ENCODE measurements at places on chromosomes 6 and 20.

DNA sequence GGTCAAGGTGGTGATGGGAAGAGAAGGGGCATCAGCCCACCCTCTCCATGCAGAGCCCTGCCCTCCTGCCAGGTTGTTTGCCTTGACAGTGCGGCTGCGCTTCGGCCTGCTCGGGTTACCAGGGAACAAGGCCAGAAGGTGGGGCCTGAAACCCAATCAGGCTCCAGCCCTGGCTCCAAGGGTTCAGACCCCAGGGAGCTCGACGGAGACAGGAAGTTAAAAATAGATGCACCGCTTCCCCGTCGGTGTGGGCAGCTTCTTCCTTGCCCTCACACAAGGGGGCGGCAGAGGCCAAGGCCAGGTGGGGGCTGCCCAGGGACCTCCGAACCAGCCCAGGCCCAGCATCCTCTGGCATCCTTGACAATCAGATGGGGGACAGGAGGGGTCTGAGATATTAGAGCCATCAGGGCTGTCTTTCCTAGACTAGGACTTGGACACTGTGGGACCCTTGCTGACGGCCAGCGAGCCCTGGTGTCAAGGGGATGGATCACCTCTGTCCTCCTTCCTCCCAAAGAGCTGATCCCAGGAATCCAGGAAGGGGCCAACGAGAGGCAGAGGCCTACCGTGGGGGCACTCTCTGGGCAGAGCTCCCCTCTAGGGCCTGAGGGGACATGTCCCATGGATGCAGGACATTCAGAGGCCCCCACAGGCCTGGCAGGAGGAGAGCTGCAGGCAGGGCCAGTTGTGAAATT, 65.2 kb downstream of the RIPOR3 start:
- peak; percentile 5 for DNase-seq

DNA sequence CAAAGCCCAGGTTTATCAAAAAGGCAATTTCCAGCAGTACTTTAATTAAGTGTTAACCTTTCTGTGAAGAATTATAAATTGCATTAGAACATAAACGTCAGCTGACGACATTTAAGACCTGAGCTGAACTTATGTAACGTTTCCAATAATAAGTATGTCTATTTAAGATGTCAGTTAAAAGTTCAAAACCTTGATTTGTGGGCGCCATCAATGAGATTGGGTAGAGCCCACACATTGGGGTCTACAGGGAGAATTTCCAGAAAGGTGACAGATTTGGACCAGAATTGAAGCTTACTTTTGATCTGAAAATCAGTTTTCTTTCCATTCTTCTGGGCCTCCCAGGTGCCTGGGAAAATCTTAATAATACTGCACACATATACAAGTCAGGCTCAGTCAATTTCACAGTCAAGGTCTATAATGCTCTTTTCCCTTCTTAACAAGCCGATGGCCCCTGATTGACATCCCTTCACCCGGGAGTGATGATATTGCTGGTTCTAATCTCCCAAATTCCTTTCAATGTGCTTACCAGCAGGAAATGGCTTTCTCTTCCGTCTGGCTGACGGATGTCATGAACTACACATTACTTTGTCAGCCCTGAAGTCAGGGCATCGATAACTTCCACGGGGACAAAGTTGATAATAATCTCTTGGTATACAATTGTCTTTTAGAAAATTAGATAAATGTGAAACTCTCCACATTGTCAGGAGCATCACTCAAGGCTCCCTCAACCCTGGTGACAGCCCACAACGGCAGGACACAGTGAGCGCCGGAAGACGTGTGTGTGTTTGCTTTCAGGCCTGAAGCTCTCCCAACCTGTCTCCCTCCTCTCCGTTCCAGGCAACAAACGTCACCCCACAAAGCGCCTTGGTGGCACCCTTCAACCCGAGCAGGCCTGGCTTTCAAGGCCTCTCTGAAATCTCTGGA, 396.5 kb upstream of the CNR1 start:
- no peak for DNase-seq

DNA sequence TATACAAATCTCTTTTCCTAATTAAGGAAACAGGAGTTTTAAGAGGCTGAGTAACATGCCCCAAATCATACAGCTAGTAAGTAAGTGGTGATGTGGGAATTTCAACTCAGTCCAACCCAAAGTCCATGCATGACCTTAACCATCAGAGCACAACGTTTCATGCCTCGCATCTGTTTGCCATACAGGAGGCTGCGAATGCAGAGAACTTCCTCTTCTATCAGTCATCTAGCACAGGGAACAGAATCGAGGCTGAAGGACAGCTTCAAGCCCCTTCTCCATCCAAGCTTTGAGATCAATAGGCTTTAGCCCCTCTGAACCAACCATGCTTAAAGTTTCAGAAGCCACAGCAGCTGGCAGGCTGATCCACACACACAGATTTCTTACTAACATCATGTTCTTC, 113.2 kb downstream of the MAFB start:
- no peak for DNase-seq

- no peak for DNase-seq
Measured at GRCh38 chr6:44831002-44831610, 443.6 kb downstream of the CDC5L start.

- no peak for DNase-seq
Measured at GRCh38 chr20:24503352-24503931, 34.0 kb downstream of the SYNDIG1 start.

- no peak for DNase-seq
Measured at GRCh38 chr6:56245903-56246351, 1.5 kb downstream of the COL21A1 start.

- no peak for DNase-seq
Measured at GRCh38 chr6:64411226-64411625, 775.6 kb downstream of the PHF3 start.

DNA sequence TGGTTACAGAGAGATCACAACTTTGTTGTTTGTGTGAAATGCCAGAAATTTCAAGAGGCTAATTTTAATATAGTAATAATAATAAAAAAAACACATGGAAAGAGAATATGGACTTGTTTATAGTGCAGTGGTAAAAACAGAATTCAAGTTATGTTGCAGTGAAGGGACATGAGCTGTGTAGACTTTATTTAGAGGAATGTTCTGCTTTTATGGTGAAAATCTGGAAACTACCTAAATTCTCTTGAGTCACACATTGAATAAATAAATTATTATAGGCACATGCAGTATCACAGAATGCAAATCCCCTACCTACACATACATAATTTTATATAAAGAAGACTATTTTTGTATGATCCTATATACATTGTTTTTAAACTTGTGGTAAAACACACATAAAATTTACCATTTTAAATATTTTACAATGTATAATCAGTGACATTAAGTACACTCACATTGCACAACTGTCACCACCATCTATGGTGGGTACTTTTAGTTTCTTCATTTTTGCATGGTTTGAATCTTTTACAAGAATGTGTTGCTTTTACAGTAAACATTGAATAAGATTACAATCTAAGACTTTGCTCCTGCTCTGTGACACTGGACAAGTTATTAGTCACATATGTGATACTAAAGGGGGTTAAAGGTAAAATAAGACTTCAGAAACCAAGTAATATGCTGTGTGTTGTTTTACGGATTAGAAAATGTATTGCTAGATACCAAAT, 107.4 kb downstream of the B3GAT2 start:
- DNase-seq = no peak

- DNase-seq = no peak
Measured at GRCh38 chr6:143279385-143279784, 171.1 kb downstream of the ADAT2 start.

DNA sequence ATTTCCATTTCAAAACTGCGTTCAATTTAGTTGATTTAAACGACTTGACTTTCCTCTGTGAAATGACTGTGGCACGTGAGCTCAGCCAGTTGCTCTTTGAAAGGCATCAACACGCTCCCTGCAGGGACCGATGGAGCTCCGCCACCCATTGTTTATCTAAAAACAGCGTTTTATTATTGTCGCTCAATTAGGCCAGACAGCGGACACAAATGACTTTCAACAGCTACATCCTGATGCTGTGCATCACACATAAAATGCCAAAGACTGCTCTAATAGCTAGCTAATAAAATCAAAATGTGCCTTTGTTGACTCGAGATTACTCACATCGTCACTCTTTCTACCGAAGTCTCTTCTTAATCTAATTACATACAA, 332.5 kb downstream of the CD83 start:
- no peak for DNase-seq

DNA sequence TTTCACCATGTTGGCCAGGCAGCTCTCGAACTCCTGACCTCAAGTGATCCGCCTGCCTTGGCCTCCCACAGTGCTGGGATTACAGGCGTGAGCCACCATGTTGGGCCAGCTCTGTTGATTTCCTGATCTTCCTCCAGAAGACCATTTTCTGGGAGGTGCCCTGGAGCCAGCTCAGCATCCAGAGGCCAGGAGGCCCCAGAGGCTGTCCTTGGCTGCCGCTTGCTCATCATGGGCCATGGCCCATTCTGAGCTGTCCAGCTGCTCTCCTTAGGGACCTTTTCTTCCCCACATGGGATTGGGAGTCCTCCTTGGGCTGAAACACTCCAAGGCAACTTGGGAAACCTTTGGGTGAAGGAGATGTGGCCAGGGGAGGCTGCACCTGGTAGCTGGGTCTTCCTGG, 15.4 kb downstream of the LRRC73 start:
- DNase-seq = no peak

DNA sequence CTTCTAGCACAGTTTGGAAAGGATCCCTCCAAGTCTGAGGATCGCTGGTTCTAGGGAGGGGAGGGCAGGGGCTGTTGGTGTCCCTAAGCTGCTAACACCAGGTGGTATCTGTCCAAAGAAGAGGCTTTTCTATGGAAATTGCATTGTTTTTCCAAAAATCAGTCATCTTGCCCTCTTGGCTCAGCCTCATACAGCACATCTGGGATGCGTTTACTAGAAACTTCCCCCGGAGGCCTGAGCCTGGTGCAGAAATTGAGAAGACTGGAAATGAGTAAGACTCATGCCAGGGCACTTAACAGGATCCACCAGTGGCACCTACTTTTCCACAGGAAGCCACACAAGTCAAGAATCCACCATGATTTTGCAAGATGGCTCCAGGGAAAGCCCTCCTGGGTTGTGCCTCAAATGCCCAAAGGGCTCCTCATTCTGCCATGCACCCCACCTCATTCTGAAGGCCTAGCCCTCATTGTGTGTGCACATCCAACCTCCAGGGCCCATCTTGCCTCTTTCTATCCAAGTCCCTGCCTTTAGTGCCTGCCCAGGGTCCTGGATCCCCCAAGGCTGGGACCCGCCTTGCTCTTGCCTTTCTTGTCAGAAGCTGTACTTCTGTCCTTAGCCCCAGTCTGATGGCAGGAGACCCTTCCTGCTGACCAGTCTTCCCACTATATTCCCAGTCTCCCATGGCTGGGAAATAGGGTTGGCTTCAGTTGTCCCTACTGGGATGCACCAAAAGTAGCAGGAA, 97.6 kb downstream of the MRPL14 start:
- DNase-seq = no peak

- no peak for DNase-seq
Measured at GRCh38 chr6:16420715-16421461, 182.5 kb downstream of the GMPR start.

DNA sequence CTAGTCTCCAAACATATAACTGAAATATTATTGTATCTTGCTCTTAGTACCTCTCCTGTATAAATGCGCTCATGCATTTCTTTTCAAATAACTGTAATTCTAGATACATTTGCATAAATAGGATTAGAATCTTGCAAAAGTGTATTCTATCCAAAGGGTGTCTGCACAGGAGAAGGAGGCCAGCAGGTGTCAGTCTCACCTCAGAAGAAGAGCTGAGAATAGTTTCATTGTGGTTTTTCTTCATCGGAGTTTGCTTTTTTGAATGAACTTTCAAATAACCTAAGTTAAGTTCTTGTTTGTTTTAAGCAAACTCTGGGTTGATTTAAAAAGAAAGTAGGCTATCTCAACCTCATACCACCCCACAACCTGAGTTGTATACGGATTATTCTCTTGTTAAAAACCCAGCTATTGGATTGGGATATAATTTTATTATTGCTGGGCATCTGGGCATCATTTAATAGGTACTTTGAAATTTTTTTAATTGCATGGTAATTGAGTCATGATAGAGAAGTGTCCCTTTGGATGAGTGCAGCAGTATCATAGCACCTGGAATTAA, 125.0 kb upstream of the MLIP start:
- no peak for DNase-seq

DNA sequence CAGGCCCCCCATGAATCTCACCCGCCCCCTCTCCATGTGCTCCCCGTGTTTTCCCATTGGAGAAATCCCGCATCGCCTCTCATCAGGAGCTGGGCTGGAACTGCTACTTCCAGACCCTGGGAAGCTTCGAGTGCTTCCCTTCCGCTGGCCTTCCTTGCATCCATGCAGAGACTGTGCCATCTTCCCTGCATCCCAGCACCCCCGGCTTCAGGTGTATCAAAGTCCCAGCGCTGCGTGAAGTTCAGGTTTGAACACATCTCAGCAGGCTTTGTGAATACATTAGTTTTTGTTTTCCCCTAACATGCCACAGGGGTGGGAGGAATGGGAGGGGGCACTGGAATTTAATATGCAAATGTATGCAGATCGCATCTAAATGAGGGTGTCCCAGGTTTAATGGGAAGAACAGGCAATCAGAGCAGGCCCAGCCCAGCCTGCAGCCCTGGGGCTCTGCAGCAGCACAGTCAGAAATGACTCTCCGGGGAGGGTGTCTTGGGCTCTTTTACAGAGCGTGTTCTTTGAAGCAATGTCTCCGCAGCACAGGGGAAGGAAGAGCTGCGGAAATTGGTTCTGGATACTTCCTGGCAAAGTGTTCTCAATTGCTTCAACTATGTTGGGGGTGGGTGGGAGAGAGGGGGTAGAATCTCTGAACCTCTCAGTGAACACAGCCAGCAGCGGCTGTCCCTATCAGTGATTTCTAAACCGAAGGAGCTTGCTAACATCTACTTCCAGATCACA, 8.3 kb upstream of the MMP9 start:
- DNase-seq = no peak

DNA sequence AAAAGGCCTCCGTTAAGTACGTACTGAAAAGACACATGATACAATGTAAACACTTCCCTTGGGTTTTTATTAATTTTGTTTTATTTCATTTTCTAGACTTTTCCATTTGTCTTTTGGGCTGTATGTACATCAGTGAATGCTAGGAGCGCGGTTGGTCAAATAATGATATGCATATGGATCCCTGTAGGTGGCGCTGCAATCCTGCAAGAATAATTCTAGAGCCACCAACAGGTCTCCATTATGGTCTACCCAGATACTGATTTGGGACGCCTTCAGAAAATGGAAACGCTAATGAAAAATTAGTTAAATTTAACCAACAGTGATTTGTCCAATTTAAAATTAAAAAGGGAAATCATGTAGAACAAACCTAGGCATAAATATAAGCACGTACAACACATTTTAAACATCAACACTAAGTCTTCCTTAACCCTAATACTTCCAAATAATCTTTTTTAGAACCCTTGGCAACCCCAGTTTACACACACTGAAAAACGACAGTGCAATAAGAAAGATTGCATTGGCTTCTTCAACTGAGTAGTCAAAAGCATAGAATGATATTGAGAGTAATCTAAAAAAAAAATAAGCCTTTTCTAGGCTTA, 433.5 kb downstream of the RFPL4B start:
- DNase-seq = no peak

DNA sequence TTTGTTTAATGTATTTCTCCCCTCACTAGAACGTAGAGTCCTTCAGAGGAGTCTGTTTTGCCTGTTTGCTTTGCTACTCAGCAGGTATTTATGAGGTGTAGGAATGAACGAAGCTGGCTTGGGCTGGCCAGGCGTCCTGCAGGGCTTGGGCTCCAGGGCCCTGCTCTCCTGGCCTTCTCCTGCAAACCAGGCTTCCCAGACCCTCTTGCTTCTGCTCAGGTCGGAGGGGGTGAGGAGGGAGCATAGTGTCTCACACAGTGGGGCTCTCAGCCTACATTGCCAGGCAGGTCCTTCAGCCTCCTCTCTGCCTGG, 24.6 kb upstream of the MLN start:
- no peak for DNase-seq

Measured in stimulated activated CD8-positive, alpha-beta memory T cell treated with anti-CD3 and anti-CD28 coated beads, Interleukin-4, amount 100 ng/mL, for 24 hours (primary cell).